Stimulated activated CD8-positive, alpha-beta memory T cell treated with anti-CD3 and anti-CD28 coated beads, Interleukin-12 subunit alpha, Interleukin-12 subunit beta, amount 100 ng/mL, for 4 hours (primary cell): ENCODE measurements at places on chromosomes 7 and 10.

- DNase-seq, result no peak
Measured at GRCh38 chr10:71390461-71390835, 6.3 kb upstream of the CDH23 start.

GRCh38 chr7:156504687-156505545, 135.7 kb upstream of the RNF32 start:
- no peak for DNase-seq

- DNase-seq, result no peak
Measured at GRCh38 chr7:4227105-4228010, 454.7 kb upstream of the FOXK1 start.

- no peak for DNase-seq
Measured at GRCh38 chr10:6980353-6980752, 400.3 kb upstream of the PRKCQ start.

DNA sequence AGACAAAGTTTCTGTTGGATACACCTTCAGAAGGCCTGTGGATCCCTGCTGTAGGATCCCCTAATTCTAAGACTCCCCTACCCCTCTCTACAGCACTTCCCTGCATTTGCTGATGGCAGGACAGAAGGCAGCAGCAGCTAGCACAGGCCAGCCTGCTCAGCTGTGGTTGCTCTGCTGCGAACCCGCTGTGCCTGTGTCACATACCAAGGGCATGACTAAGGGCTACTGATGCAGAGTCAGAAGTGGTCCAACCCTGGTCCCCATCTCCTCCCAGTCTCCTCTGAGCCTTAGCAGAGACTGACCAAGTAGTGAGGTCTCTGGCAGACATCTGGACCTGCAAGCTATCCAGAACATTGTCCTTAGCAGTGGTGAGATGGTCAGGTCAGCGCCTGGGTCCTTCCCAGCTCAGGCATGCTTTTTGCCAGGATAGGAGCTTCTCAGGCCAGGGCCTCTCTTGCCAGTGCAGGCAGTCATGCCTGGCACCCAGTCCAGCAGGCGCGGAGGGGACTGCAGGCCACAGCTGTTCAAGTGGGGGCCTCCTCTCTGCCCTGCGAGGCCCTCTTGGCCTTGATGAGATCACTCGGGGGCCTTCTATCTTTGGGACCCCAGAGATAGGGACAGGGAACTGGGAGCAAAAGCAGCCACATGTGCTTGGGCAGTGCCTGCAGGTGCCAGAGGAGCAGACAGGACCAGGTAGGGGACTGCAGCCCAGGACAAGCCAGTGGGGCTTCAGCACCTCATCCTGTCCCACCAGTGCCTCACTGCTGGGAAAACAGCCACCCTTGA, 146.4 kb downstream of the ZNF248 start:
- no peak for DNase-seq

DNA sequence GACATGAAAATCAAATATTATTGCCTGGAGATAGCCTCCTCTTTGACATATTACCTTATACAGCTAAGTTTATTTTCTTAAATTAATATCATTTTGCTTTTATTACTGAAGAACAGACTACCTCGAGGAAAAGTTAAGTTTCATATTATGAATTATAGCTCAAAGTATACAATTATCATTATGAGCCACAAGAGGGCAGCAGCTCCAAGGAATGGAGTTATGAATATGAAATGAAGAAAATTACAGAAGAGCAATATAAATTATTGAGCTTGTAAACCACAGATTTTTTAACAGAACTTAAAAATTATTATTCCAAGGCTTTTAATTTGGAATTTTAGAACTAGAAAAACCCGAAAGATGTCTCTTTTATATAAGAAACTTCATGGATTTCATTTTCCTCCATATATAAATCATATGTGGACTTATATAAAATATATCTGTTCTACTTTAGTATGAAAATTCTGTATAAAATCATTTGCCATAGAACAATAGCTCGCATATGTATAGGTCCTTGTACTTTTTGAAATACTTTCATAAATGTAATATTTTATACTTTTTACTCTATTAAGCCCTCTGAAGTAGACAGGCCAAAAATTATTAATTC, 40.1 kb downstream of the IQUB start:
- DNase-seq, result no peak

DNA sequence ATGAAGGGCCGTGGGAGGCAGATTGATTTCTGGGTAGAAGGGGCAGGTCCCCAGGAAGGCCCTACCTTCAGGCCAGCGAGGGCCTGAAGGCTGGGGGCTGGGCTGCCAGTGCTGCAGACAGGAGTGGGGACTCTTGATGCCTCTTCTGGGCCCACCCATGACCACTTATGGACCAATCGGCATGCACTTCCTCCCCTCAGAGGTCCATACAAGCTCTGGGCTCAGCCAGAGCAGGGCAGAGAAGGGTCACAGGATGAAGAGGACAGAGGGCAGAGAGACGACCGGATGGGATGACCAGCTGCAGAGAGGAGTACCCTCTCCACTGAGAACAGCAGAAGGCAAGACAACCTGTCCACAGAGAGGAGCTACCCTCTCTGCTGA, 120.1 kb downstream of the DYNC2I1 start:
- no peak for DNase-seq

GRCh38 chr7:138550337-138550736, 90.3 kb downstream of the TRIM24 start:
- no peak for DNase-seq

DNA sequence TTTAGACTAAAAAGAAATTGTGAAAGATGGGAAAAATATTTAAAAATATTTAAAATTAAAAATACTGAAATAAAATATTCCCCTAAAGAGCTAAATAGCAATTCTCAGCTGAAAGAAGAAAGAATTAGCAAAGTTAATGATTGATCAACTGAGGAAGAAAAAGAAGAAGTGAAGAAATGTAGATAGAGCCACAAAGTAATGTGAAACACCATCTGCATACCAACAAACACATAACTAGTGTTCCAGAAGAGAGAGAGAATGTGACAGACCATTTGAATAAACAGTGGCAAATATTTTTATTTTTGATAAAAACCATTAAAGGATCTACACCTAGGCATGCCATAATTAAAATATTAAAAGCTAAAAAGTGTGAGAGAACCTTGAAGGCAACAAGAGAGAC, 784.5 kb upstream of the ZWINT start:
- no peak for DNase-seq

GRCh38 chr10:82943142-82943541, 1068.1 kb downstream of the NRG3 start:
- DNase-seq, result no peak

DNA sequence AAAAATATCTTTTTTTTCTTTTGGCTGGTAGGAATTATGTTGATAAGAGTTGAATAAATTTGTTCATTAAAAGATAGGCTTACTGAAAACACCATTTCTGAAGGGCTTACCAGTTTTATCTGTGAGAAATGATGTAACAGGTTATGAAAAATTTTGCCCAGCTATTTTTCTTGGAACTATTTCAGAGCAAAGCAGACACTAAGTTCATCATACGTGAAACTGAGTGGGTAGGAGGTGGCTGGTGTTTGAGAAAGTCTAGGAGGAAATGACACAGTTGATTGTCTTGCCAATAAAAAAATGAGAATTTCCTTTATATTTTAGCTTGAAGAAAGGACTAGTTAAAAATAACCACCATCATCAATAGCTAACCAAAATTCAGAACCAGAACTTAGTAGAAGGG, 6.2 kb upstream of the MRC1 start:
- DNase-seq, result no peak

DNA sequence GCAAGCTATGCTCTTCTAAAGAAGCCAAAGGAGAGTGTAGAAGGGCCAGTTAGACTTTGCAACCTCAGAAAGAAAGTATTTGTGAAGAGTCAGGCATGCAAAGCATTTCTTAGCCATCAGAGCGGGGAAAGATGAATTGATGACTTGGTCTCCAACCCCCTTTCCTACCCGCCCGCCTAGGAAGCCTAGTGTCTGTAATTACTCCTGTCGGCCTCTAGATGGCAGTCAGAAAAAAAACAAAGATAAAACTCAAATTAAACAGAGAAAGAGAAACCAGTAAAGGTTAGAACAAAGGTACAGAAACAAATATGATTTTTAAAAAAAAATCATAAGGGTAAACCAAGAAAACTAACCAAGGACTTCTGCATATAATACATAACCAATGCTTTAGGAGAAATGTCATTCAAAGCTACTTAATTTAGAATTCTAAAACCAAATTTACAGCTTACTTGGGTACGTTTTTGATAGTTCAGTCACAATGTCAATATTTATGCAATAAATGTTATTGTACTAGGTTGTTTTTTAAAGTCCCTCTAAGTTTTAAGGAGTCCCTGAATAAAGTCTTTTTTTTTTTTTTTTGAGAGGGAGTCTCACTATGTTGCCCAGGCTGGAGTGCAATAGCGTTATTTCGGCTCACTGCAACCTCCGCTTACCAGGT, 97.6 kb downstream of the LYZL1 start:
- DNase-seq, result no peak

DNA sequence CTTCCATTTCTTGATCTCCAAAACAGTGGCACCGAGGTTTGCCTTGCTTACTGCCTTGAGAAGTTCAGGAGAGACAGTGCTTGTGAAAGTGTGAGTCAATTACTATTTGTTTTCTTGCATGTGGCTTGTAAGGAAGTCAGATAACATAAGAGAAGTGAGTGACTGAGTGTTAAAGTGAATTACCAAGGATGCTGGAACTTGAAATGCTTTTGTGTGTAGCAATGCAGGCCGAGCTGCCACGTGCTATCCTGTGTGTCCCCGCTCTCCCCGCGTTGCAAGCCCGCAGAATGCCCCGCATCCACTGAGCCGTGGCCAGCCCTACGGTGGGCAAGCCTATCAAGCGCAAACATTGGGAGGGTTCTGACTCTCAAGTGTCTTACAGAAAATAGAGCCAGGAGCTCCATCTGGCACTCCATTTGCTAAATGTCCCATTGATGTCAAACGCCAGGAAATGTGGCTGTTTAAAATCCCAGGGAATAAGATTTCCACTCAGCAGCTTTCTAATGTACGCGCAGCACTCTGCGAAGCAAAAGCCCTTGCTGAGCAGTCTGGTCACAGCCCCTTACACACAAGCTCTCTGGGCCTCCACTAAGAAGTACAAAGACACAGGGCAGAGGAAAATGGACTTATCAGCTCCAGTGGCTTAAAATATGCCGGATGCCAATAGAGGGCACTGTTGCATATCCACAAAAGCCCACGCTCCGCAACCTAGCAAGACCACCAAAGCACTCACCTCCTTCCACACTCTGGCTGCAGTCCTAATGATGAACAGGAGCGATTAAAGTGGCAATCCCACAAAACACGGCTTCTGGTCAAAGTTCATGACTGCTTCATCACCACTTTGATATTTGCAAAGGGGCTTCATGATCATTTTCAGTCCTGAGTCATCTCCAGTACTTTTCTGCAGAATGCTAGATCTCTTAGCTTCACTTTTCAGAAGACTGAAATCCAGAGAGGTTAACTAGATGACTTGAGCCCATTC, 158.0 kb upstream of the ITGB1 start:
- no peak for DNase-seq

DNA sequence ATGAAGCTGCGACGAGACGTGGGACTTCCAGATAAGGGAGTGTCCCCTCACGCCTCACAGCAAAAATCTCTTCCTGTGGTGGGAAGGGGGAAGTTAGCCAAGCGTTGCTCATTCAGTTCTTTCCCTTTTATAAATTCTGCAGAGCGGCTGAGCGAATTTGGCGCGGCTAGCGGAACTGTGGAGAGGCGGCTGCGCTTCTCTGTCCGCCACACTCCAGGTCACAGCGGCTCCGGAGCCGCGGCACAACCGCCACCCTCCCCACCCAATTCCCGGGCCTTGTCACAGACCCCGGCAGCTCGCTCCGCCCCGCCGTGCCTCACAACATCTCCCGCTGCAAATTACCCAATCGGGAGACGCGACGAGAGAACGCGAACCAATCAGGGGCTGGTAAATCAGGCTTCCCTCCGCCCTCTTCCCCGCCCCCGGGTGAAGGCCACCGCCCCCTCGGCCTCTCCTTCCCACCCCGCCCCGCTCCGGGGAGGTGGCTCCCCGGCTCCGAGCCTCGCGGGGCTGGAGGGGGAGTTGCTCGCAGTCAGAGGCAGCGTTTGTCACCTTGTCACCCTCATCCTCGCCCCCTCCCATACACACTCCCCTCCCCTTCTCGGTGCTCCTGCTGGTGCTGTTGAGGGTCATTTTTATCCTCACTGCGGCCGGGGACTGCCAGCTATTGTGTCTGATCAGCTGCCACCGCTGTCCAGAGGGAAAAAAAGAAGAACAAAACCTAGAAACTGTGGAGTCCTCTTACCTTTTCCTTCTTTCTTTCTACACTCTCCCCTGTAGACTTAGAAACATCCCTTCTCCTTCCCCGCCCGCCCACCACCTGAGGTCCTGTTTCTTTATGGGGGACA, 918 bp upstream of the ARHGAP21 start:
- DNase-seq, result peak; percentile 90

- no peak for DNase-seq
Measured at GRCh38 chr7:37230221-37230620, 218.4 kb downstream of the ELMO1 start.

GRCh38 chr7:1691601-1692514, 21.8 kb downstream of the ELFN1 start:
- DNase-seq, result no peak

DNA sequence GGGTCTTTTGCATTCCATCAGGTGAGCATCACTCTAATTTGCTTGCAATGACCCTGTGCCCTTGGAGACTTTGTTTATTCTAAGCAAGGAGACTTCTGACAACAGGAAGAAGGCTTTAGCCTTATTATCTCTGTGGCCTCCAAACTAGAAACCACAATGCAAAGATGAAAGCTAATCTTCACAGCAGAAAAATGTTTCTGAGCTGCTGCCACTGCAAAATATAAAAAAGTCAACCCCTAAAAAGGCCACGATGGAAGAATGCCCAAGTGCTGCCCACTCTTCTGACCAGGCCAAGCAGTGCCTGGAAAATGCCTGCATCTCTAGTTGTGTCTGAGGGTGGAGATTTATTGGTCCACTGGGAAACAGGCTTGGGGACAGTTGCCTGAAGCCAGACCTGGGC, 299.9 kb downstream of the C7orf25 start:
- no peak for DNase-seq

GRCh38 chr7:105102557-105103352, 88.8 kb downstream of the KMT2E start:
- no peak for DNase-seq

GRCh38 chr7:80147543-80148391, 13.1 kb downstream of the GNAI1 start:
- DNase-seq, result no peak

DNA sequence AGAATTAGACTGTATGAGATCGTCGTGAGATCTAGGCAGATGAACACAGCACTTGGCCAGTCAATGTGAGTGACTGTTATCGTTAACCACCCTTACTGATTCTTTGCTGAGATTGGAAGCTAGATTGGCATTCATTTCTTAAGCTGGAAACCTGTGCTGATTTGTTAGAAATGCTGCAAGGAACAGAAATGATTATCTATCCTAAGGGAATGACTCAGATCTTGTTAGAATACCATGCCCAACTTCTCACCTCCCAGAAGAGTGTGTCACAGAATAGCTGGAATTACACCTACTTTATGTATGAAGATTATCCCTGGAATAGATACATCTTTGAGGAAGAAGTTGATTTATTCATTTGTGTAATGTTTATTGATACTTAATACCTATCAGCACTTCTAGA, 275.2 kb downstream of the AUTS2 start:
- DNase-seq, result no peak
